ENCODE measurements at places on chromosomes 1 and 21. TPM values are rescaled to one million over a fixed set of nuclear protein-coding genes. Genes with fewer than 3 reads are reported as not detected.

ATP1A4 gene
- total RNA-seq, result 0.16 TPM

DNA sequence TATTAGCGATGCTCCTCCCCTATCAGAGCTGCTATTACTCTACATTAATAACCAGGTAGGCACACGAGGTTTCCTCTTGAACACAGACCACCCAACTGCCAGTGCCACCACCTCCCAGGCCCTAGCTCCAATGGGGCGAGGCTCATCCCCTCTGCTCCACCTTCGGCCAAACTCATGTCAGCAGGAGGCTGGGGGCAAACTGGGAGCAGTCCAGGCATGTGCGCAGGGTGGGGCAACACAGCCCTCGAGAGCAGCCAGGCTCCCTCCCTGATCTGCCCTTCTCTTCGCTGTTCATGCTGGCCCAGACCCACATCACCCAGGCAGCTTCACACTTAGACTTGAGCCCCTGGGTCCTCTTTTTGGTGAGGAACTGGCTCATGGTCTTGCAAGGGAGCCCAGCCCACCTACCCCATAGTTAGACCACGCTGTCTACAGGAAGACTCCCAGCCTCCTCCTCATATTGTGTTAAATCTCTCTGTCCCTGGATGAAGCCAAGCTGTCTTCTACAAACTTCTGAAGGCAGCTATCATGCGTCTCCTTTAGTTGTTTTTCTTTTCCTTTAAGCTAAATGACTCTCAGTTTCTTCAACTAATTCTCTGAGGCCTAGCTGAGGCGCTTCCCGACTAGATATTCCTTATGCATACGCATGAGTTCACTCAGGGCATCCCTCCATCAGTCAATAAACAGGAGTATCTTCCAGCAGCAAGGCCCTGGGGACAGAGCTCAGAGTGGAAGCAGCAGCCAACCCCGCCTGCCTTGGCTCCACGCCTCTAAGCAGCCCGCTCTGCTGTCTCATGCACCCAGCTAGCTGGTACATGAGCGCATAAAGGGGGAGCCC lies 12.0 kb downstream of the TMEM9 start:
- DNase-seq, result peak; percentile 15

OR2L3 gene
- not detected for total RNA-seq

DNA sequence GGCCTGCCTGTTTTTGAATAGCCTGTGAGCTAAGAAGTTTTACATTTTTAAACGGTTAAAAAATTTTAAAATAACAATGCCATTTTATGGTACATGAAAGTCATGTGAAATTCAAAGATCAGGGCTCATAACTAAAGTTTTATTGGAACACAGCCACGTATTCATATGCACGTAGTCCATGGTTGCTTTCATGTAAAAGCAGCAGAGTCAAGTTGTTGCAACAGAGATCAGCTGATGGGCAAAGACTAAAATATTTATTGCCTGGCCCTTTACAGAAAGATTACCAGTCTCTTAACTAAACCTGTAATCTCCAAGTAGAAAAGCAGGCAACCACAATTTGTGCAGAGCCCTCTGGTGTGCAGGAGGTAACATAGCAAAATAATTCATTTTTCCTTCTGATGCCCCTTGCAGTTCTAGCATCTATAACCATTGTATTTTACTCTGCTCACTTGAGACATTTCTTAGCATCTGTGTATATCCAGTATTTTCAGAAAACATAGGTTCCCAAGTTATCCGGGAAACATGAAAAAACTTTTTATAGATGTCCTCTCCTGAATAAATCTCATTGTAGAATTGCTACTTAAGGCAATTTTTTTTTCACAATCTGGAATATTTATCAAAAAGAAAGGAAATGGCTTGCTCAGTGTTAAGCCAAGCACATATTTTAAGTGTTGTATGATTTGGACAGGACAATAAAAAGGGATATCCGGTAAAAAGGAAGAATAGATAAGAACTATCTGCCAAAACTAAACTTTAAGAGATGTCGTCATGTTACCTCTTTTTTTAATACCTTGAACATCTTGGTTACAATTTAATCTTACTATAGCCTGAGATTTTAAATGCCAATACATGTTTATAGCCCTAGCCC lies 430.8 kb downstream of the PLPP3 start:
- DNase-seq, result no peak

DNA sequence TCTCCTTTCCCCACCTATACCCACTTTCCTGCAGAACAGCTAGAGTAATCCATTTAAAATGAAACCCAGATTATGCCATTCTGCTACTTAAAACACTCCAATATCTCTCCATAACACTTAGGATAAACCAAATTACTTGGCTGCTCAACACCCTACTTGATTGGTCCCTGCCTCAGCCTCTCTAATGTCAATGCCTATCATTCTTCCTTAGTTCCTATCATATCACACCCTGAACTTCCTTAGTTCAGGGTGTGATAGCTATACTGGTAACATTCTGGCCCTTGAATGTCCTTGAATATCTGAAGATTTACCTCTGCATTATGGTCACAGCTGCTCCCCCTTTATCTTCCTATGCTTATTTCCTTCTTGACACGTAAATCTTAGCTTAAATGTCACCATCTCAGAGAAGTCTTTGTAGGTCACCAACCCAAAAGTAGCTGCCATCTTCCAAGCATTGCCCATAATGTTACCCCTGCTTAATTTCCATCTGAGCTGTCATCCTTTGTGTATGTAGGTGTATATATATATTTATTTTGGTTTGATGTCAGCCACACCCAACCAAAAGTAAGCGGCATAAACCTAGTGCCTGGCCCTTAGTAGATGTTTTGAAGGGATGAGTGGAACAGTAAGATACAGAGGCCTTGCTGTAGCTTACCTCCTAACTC lies 379.8 kb downstream of the PTPRC start:
- no peak for DNase-seq

DNA sequence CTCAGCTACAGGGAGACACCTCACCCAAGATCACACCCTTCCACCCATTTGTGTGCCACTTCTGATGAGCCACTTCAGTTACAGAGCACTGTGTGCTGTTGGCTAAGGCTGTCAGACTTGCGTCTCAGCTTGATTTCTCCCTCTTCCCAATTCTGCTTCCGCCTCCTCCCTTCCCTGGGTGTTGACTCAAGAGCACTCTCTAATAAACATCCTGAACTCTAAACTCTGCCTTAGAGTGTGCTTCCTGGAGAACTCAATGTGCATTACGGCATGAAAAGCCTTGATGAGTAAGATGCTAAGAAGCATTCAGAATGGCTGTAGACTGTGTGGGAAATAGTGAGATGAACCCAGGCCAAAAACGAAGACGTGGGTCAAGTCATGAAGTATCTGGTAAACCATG lies 54.9 kb upstream of the S1PR1 start:
- no peak for DNase-seq

GRCh38 chr1:225770561-225771248 lies 6.9 kb upstream of the SRP9 start:
- DNase-seq, result no peak

- peak; percentile 34 for DNase-seq
Observed at GRCh38 chr1:212728606-212729005, 29.0 kb upstream of the BATF3 start.

DNA sequence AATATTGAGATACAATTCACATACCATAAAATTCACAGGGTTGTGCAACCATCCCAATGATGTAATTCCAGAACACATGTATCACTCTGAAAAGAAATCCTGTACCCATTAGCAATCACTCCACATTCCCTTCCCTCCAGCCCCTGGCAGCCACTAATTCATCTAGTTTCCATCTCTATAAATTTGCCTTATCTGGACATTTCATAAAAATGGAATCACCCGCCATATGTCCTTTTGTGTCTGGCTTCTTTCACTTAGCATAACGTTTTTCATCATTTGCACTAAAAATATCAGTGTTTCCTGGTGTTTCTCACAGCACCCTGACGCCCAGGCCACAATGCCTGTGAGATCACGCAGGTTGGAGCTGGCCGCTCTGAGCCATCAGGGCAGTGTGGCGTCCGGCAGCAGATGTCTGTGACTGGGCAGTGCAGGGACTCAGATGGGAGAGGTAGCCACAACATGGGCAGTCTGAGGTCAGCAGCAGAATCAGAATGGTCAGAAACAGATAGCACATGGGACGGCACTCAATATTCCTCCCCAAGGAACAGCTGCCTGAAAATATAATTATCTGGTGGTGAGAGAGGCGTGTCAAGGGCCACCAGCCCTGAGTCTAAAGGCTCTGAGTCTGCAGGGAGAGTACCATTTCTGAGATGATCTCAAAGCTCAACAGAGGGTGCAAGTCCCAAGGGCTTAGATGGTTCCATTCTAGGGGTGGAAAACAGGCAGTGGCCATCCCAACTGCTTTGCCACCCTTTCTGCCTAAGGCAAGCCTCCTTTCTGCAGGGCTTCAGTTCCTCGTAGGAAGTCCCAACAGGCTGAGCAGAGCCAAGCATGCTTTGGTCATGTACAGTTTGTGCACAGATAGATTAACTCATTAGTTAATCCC lies 129.4 kb upstream of the EDN2 start:
- no peak for DNase-seq

FNDC10 gene
- total RNA-seq, result 3.1 TPM

GRCh38 chr1:33454646-33455282 lies 17.7 kb upstream of the ZSCAN20 start:
- DNase-seq, result no peak

OR2T29 gene
- not detected for total RNA-seq

GRCh38 chr1:18581420-18581880 lies 49.2 kb upstream of the PAX7 start:
- DNase-seq, result no peak

RAB4A gene
- 84.3 TPM for total RNA-seq
